COLO829 (cell line): ENCODE measurements at places on chromosomes 12 and 14.
A peak's percentile ranks its signal among the peaks of the same experiment; 100 is the strongest.

DNA sequence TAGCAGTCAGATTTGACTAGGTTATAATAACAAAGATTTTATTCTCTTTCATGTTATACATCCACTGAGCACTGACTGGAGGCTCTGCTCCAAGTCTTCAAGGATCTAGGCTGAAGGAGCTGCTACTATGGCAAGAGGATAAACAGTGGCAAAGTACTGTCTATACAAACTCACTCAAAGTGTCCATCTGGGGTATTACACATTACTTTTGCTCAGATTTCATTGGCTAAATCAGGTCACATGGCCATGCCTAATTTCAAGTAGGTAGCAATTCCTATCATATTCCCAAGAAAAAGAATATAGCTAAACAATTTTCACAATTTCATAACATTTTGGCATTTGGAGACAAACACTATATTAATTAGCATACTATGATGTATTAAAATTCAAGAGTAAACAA is 40.9 kb downstream of the CDK17 start:
- no peak for DNase-seq

GRCh38 chr14:103552011-103552845 is 10.2 kb downstream of the BAG5 start:
- no peak for DNase-seq

- DNase-seq: no peak
Observed at GRCh38 chr12:21851151-21851550, 76.6 kb upstream of the KCNJ8 start.

DNA sequence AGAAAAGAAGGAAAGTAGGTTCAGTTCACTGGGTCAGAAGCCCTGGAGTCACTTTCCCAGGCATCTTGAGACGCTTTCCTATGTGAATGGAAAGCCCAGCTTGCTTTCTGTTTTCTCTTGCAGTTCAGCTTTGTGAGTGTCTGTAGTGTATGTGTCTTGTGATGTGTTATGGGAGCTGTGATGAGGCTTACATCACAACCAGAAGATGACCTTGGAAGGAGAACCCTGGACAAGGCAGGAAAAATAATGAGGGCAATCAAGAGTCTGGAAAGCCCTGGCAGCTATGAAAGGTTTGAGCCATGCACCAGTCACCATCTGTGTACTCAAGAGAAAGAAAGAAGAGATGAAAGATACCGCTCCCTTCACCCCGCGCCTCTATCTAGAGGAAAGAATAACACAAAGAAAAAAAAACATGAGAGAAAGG is 35.2 kb upstream of the PTGR2 start:
- no peak for DNase-seq

DNA sequence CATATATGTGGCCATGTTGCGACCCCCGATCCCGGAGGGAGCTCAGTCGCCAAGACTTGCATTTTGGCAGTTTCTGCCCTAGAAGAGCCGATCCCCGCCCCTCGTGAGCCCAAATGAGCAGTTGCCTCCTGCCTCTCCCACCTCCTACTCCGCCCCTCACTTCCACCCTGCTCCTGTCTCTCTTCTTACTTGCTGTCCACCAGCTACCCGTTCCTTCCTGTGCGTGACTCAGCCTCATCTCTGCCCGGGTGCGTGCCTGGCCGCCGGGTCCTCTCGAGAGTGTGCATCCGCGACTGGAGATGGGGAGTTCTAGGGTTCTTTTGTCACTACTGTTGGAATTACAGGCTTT is 585 bp downstream of the GPATCH2L start:
- peak; percentile 51 for DNase-seq

DNA sequence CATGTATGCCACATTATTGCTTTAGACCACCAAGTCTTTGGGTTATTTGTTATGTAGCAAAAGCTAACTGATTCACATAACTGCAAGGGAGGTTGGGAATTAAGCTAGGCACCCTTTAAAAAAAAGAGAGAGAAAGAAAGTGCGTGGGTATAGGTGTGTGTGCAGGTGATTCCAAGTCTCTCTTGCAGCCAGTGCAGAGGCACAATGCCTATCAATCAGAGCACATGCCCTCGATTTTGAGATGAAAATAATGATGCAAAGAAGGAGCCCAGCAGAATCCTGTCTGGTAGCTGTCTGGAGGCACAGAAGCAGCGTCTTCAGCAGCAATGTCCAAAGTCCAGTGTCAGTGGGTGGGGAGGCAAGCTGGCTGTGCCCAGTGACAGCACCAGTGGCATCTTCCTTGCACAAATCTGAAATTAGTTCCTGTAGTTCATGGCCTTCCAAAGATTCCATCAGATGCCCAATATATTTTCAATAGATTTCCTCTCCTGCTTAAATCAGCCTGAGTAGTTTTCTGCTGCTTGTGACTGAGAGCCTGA is 62.4 kb upstream of the TBPL2 start:
- no peak for DNase-seq

DNA sequence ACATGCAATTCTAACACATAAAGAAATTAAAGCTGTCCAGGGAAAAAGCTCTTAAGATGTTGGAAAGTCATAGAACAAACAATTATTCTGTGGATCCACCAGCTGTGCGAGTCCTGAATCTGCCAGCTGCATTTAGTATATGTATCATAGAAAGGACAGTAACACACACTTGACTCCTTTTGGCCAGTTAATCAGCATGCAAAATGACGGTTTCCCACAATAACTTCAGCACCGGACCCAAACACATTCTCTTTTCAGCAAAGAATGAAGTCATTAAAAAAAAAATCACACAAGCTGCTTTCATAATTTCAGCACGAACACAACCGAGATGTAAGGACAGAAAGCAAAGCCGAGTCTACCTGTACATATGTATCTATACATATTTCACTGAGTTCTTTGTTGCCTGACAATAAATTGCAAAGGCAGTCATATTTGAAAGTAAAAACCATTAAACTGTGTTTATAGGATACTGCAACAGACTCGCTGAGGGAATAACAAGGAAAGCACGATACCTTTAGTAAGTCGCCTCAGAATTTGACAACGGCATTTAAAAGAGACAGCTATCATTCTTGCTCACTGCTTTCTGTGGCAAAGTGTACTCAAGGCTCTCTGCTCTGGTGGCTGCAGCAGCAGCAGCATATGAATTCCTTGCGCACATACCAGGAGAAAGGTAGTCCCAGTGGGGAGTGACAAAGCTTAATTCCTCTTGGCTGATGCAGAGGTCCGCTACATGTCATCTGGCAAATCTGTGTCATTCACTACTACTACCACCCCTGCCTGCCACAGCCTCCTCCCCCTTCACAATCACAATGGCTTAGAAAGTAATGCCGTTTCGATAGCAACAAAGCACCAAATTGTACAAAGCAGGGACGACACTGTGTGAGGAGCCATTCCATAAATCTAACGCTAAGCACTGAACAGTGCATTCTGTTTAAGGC is at the start of gene GRIP1:
Gene GRIP1, minus strand, starts transcription at position 739 of the 938 bp plus-strand sequence. Its CDS starts 172 bp downstream, at position 567.
- no peak for DNase-seq

GRCh38 chr12:50024805-50025186 is 498 bp downstream of the RACGAP1 start:
- DNase-seq: no peak

DNA sequence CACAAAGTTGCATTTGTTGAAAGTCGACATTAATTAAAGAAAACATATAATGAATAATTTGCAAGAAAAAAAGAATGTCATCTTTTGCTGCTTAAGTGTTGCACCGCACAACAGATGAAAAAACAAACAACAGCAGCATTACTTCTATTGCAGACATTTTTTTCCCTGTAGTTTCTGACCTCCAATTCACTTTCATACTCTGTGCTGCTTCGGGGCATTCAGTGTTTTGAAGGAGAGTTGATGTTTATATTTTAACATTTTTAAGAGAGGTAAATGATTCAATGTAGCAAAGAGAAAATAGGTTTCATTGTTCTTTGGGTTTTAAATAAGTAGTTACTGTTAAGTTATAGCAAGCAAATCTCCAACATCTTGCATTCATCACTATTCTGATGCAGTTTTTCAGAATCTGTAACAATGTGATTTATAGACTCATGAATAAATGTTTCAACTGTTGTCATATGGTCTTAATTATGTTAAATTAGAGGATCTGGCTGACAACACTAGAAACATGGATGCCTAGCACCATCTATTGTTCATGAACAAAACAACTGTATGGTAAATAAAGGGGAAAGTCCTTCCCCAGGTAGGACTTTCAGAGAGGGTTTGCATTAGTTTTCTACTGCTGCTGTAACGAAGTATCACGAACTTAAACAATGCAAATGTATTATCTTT is 168.1 kb downstream of the BCAT1 start:
- DNase-seq: peak; percentile 47

GRCh38 chr12:3810540-3810939 is 57.6 kb upstream of the CRACR2A start:
- no peak for DNase-seq

DNA sequence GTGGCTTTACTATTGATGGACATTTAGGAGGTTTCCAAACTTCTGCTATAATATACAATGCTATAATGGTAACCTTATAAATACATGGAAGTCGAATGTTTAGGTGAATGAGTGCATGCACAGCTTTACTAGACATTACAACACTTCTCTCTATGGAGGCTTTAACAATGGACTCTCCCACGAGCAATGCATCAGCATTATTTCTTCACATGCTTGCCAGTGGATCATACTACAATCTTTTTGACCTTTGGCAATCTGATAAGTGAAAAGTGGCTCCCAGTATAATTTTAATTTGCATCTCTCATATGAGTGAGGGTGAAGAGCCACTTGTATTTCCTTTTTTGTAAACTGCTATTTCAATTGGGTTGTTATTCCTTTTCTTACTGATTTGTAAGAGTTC is 18.2 kb downstream of the RDH12 start:
- DNase-seq: peak; percentile 54

GRCh38 chr14:59374048-59374447 is 91.1 kb downstream of the GPR135 start:
- DNase-seq: peak; percentile 49

- DNase-seq: no peak
Observed at GRCh38 chr12:114396153-114396868, 9.6 kb downstream of the TBX5 start.

DNA sequence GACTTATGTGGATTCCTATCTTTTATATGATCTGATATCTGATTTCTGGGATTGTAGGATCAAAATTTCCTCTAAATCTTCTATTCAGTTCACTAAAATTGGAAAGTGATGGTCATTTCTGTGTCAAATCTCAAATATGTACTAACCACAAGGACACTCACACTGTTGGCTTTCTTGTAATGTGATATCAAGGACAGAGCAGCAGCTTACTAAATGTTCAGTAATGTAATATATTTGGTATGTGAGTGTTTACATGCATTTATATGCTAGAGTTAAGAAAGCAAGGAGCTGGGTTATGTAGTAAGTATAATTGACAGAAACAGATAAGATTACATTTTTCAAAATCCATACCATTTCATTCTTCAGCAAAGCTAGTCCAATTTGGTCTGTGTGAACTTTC is 16.5 kb downstream of the PUS7L start:
- DNase-seq: no peak

GRCh38 chr12:16323010-16323409 is 24.4 kb upstream of the MGST1 start:
- DNase-seq: no peak

- no peak for DNase-seq
Observed at GRCh38 chr12:21656905-21657325, 727 bp downstream of the LDHB start.

DNA sequence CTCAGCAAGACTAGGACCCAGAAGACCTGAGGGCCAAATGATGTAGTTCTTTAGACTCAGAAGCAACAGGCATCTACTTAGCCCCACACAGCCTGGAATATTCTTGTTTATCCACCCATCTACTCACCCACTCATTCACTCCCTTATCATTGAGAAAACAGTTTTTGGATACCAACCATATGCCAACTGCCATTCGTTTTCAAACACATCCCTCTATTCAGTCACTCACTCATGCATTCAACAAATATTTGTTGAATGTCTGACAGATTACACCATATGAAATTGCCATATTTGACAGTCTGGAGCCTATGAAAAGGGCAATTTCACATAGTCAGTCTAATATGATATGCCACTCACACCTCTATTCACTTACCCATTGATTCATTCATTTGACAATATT is 103.2 kb downstream of the NT5DC3 start:
- DNase-seq: no peak

DNA sequence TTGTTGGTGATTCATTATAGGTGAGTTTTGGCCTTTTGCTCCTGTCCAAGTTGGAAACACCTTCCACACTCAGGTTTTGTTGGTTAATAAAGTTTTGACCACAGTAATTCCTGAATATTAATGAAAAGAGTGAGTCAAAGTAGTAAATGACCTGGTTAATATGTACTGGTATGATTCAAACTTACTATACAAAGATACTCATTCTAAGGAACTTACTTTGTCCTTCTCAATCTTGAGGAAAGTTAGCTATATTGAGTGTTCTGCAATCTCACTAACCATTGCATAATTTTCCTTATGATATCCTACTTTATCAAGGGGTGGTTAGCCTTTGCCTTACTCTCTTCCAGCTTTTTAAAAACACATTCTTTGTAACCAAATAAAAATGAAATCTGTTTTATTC is 20.9 kb upstream of the HECTD1 start:
- DNase-seq: no peak

- DNase-seq: no peak
Observed at GRCh38 chr12:11477110-11477509, 81.7 kb upstream of the PRB2 start.

GRCh38 chr12:93597608-93598007 is 25.1 kb downstream of the SOCS2 start:
- no peak for DNase-seq

- no peak for DNase-seq
Observed at GRCh38 chr14:58777541-58777979, 139.8 kb downstream of the DACT1 start.

- no peak for DNase-seq
Observed at GRCh38 chr14:101301011-101301410, 260.3 kb upstream of the DIO3 start.

DNA sequence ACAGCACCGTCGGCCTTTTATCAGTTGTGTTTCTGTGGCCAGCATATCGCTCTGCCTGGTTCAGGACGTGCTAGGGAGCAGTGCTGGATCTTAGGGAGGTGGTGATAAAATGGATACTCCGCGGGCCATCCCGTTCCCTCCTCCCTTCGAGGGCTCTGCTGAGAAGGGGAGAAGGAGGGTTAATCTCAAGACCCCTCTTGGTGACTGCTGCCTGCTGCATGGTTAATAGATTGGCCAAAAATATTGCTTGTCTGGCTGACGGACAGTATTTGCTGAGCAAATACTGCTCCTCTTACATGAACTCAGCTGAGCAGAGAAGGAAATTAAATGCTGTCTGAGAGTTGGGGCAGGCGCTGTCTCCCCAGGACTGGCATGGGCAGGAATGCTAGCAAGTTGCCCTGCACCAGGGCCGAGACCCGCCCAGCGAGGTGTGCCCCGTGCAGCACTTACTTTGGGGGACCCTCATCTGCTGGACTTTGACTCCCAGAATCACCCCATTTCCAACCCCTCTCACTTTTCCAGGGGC is 1.2 kb downstream of the FBRSL1 start:
- DNase-seq: no peak

- peak; percentile 52 for DNase-seq
Observed at GRCh38 chr14:81990312-81990761, 456.7 kb upstream of the SEL1L start.
